ENCODE measurements at places on chromosomes 16 and 17.

DNA sequence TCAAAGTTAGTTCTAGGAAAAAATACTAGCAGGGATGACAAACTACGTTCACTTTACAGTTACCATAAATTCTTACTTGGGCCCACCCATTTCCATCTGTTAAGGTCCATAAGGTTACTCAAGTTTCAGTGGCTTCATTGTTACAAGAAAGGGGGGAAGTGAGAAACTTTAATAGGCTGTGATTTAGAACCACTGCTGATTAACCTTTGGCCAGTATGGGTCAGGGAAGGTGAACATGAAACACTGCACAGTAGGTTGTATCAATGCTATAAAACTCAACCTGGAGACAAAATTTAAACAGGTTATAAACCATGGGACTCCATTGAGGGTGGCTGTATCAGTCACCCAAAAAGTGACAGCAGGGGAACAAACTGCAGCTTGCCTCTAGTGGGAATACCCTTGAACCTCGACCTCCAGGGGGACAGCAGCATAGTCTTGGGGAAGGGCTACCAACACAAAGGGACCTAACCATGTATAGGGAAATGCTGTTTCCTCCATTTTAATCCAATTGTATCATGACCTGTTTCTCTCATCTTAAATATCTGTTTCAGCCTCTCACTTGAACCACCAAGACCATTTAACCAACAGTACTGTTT, 10.4 kb downstream of the PTRH2 start:
- no peak for DNase-seq

DNA sequence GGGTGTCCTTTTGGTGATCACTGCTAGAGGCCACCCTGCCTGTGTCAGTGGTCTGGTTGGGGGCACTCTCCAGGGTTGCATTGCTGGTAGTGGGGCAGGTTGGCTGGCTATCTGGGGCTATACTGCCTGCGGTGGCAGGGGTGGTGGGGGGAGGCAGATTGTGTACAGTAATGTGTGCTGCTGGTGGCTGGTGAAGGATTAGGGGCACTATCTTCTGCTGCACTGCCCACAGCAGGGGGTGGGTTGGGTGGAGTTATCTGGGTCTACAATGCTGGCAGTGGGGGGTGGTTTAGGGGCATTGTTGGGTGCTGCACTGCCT, 204.0 kb upstream of the WSB1 start:
- DNase-seq, result no peak

DNA sequence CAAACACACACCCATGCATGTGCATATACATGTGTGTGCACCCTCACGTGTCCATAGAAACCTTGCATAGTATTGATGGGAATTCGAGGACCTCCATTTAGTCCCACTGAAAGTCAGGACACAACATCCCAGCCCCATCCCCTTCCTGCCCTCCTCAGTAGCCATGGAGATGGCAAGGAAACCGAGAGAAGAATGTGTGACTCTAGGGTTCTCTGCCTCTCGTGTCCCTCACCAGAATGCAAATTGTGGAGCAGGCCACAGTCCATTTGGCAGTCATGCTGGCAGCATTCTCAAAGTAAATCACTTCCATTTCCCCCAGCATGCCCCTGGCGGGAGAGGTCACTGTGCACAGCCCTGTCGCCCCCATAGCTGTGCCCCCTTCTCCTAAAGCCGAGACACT, 141.1 kb downstream of the MSI2 start:
- DNase-seq, result no peak

DNA sequence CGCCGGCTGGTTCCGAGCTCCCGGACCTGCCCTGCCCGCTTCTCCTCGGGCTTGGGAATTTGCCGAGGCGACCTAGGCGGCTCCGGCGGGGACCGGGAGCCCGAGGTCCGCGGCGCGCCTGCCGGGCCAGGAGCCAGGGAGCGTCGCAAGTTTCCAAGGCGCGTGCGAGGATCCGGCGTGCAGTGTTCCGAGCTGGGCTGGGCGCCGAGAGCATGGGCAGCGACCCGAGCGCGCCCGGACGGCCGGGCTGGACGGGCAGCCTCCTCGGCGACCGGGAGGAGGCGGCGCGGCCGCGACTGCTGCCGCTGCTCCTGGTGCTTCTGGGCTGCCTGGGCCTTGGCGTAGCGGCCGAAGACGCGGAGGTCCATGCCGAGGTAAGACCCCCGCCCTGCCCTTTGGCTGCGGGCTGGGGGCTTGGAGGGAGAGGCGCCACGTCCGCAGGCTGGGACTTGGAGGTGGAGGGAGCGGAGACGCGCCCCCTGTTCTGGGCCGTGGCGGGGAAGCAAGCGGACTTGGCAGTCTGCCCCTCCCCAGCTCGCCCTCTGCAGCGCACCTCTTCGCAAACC, 668 bp downstream of the MMP15 start:
- DNase-seq, result no peak

DNA sequence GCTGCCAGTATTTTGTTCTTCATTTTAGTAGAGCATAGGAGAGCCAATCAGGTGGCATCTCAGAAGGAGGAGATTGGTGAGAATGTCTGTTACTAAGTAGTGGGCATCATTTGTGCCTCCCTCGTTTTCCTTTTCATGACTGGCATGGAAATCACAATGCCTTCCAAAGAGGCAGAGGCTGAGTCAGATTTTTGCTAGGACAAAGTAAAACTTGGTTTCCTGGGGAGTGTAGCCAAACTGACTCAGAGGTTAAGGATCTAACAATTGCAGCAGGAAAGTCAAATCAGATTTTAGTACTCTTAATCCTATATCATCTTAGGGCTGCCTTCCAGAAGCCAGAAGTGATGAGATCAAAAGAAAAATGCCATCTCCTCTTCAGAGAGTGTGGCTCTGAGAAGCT, 138.7 kb downstream of the ANKFN1 start:
- DNase-seq, result no peak

GRCh38 chr16:21626659-21627277, 25.6 kb downstream of the IGSF6 start:
- peak; percentile 94 for DNase-seq

DNA sequence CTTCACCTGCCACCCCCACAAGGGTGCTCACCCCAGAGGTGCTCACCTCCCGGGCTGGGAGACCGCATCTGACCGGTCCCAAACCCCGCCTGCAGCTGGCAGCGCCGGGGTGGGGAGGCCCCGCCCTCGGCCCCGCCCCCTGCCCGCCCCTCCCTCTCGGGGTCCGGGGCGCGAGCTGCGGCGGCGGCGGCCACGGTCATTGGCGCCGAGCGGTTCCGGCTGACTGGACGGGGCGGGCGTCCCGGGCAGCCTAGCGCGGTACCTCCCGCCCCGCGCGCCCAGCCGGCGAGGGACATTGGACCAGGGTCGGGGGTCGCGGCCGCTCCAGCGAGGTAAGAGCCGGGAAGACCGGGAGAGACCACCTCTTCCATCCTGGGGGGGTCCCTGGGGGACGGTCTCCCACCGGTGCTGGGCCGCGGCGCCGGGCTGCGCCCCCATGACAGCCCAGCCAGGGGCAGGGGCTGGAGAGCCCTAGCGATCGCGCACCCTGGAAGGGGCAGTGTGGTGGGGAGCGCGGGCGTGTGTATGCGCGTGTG, at the start of gene CACNG5:
Gene CACNG5, plus strand, starts transcription at position 199 of the 536 bp plus-strand sequence. CDS start 42,216 bp downstream, outside the sequence.
- no peak for DNase-seq

DNA sequence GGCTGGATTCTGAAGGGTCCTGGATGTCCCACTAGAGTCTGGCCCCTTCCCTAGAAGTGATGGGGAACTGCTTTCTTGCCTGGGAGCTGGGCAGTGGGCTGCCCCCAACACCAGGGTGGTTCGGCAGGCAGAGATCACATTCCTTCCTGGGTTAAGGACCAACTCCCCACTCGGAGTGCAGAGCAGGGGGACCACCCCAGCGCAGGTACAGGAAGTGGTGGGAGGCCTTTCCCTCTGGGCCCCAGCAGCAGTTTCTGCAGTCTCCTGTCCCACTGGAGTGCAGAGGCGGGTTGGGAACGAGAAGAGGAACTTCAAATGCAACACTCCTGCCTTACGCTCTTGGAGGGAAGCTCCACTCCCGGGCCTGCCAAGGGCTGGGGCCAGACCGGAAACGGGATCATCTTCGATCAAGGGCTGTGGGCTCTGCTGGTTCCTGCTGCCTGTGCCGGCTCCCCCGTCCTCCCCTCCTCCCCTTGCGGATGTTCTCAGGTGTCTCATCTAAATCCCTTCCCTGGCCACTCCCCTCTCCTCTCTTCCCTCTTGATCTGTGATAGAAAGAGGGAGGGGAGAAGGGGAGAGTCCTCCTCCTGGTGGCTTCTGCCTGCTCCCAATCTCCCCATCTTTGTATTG, 9.0 kb upstream of the NGFR start:
- no peak for DNase-seq

GRCh38 chr16:79047337-79047736, 553.2 kb downstream of the MAF start:
- no peak for DNase-seq

DNA sequence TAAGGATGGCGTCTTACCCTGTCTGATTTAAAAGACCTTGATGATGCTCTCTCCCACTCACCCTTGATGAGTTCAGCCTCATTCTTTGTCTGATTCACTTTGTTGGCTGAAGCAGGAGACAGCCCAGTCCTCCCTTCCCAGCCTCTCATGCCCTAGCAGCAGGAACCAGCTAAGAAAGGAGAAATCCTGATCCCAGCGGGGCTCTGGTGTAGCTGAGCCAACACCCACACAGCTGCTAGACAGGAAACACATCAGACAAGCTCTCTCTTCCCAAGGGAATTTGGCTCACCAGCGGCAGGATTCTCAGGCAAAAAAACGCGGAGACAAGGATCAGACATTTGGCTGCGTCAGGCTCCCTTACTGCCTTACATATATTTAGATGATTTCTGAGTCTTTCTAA, 211.5 kb downstream of the CDH11 start:
- no peak for DNase-seq

GRCh38 chr17:6948562-6948961, 47.3 kb upstream of the ALOX12 start:
- DNase-seq, result no peak

DNA sequence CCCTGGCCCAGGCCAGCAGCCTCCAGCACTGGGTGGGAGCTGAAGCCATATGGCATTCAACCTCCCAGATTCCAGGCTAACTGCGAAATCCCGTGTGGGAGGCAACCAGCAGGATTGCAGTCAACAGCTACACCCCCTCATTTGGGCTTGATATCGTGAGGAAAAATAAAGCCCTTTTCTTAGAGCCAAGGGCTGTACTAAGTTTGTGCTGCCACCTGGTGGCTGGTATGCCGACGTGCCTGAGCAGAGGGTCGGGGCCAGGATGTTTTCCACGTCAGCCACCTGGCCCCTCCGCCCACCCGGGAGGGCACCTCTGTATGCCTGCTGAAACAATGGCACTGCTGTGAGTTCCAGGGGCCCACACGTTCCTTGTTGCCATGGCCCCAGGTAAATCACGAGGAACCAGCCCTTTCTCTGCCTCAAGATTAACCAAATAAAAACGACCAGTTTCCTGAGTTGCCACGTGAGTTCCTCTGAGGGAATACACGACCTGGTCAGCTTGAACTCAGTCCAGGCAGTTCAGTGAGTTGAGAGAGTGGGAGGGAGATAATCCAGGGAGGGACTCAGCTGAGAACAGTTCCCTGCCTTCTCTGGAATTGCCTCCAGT, 9.0 kb downstream of the TMEM98 start:
- no peak for DNase-seq

GRCh38 chr16:56244612-56245011, 53.3 kb downstream of the GNAO1 start:
- no peak for DNase-seq

DNA sequence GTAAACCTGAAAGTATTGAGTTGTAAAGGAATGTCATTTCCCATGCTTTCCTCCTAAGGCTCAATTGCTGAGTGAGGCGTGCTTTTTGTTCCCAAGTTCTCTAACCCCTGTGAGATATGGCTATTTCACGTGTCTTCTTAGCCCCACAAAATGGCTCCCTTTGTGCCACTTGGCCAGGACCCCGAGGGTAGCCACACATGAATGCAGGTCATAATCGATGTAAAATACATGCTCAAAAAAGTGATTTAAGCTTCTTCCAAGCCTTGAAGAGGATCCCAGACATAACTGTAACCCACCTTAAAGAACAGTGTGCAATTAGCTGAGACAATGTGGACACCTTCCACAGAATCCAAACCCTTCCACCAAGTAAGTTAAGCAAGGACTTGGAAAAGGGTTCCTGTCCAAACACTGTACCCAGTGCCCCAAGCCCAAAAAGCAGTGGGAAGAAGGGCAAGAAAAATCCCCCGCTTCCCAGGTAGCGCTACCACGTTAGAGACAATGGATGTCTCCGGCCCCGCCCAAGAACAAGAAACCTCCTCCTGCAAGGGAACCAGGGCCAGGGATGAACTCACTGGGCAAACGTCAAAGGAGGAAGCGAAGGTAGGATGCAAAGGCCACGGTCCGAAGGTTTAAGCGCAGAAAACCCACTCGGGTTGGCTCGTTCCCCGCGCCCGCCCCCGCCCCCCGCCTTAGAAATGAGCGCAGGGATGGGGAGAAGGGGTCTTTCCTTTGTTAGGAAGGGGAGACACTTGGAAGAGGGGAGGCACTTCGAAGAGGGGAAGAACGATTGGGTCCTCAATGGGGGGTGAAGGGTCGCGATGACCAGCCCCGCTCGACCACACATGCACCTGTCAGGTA, 1.2 kb downstream of the JPT1 start:
- no peak for DNase-seq

DNA sequence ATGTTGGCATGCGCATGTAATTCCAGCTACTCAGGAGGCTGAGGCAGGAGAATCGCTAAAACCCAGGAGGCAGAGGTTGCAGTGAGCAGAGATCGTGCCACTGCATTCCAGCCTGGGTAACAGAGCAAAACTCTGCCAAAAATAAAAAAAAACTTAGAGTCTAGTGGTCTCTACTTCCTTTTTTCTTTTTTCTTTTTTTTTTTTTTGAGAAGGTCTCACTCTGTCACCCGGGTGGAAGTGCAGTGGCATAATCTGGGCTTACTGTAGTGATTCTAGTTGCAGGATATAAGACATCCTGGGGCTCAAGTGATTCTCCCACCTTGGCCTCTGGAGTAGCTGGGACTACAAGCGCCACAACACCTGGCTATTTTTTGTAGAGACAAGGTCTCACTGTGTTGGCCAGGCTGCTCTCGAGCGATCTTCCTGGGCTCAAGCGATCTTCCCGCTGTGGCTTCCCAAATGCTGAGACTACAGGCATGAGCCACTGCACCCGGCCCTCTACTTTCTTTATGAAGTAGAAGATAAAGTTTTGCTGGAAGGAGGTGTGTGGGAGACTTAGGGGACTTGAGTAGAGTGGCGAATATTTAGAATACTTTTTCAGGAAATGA, 47.9 kb upstream of the TAOK1 start:
- DNase-seq, result peak; percentile 48

Data from SIG-M5 (cell line).